ENCODE measurements at places on chromosomes 2 and 18.
A peak's percentile ranks its signal among the peaks of the same experiment; 100 is the strongest.

GRCh38 chr2:62556086-62556485 is 50.1 kb upstream of the TMEM17 start:
- peak; percentile 74 for DNase-seq

DNA sequence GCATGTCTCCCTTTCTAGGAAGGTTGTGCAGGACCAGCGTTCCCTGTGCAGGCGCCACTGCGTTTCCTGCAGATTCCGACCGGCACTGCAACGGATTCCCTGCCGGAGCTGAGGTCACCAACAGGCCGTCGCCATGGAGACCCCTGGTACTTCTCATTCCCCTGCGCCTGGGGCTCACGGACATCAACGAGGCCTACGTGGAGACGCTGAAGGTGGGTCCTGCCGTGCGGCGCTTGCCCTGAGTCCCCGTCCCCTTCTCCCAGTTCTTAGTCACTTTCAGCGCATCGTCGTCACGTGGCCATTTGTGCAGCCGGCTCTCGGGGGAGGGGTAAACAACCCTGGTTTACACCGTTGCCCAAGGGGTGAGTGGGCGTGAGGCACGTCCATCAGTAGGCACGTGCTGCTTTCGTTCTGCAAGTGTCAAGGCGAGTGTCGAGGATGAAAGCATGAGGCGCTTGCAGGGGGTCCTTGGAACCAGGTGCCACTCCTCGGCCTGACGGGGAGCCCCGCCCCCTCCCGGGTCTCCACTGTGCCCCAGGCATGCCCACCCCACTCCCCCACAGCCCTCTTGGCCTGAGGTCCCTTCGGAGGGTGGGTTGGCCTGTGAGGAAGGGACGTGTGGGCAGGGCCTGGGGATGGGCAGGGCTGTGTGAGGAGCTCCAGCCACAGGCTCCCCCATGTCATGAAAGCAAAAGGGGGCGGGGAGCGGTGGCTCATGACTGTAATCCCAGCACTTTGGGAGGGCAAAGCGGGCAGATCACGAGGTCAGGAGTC is 19.8 kb downstream of the DTYMK start:
- DNase-seq, result no peak

DNA sequence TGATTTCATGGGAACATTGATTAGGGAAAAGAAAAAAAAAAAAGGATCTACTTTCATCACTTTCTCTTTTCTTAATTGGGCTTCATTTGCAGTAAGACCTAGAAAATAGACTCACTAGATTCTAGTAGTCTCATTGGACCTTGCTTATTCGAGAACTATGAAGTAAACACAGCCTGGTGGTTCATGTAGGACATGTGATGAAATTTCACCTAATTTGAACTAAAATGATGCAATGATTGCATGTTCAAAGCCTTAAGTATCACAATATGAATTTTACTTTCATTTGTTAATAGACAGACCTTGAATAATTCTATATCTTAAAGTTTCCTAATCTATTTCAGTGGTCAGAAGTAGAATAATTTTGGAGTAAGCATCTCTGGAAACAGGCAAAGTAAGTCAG is 688.9 kb upstream of the NRXN1 start:
- DNase-seq, result no peak

DNA sequence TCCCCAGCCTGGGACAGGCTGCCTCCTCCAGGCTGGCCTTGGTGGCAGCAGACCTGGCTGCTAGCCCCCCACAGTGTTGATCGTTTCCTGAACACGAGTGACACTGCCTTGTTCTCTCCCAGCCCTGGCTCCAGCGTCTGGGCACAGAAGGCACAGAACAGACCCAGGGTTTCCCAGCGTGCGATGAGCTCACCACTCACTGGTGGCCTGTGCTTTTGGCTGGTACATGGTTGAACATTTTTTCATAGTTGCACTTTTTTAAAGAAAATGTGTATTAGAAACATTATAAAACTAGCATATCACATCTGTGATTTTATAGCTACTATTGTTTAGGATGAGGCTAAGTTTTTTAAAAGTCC is 40.9 kb downstream of the SCTR start:
- DNase-seq, result no peak

DNA sequence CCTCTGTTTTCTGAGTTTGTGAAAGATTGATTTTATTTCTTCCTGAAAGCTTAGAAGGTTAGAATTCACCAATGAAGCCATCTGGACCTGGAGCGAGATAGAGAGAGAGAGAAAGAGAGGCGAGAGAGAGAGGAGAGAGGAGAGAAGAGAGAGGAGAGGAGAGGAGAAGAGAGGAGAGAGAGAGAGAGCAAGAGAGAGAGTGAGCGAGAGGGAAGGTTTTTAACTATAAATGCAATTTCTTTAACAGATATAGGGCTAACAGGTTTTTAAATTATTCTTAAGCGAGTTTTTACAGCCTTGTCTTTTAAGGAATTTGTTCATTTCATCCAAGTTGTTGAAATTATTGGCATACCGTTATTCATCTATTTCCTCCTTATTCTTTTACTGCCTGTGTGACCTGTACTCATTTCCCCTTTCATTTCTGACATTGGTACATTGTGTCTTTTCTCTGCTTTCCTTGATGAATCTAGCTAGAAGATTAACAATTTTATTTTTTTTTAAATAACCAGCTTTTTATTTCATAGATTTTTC is 56.1 kb downstream of the BABAM2 start:
- DNase-seq, result no peak

DNA sequence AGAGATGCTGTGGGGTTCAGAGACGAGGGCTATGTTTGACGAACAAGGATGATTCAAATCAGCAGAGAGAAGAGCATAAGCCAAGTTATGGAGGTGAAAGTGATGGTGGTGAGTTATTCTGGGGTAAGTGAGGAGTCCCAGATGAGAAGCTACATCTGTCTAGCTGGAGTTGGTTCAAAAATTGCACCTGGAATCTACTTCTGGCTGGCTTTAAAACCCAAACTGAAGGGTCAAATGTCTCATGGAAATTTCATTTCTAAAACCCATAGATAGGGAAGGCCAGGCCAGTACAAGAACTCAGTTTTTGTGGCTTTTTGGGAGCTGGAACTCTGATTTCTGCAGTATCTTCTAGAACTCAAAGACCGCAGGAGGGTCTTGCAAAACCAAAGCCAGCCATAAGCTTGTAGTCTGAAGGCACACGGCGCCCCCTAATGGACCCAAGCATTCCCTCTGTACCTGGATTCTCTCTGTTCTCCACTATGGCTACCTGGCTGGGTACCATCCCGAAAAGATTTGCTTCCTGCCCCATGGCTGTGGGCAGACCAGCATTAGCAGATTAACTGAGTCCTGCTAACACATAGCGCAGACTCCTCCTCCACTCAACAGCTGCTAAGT is 229.1 kb upstream of the SLC14A2 start:
- peak; percentile 15 for DNase-seq
